ENCODE measurements at places on chromosomes 1 and 21.
A peak's percentile ranks its signal among the peaks of the same experiment; 100 is the strongest.

DNA sequence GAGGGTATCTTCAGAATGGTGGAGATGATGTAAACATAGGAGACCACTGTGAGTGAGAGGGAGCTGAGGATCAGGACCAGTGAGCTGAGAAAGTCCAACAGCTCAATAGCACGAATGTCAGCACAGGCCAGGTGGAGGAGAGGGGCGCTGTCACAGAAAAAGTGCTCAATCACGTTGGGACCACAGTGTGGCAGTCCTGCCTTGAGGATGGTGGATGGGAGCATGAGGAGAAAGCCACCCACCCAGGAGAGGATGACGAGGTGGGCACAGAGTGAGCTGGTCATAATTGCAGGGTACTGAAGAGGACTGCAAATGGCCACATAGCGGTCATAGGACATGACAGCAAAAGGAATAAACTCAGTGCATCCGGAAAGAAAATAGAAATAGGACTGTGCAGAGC is 8.1 kb downstream of the OR11L1 start:
- DNase-seq: no peak

- no peak for DNase-seq
Measured at GRCh38 chr1:84957966-84958365, 38.9 kb downstream of the MCOLN2 start.

GRCh38 chr1:203638103-203638475 is 11.5 kb downstream of the ATP2B4 start:
- DNase-seq: no peak

GRCh38 chr1:59292562-59292961 is 4.3 kb upstream of the FGGY start:
- peak; percentile 99 for DNase-seq

DNA sequence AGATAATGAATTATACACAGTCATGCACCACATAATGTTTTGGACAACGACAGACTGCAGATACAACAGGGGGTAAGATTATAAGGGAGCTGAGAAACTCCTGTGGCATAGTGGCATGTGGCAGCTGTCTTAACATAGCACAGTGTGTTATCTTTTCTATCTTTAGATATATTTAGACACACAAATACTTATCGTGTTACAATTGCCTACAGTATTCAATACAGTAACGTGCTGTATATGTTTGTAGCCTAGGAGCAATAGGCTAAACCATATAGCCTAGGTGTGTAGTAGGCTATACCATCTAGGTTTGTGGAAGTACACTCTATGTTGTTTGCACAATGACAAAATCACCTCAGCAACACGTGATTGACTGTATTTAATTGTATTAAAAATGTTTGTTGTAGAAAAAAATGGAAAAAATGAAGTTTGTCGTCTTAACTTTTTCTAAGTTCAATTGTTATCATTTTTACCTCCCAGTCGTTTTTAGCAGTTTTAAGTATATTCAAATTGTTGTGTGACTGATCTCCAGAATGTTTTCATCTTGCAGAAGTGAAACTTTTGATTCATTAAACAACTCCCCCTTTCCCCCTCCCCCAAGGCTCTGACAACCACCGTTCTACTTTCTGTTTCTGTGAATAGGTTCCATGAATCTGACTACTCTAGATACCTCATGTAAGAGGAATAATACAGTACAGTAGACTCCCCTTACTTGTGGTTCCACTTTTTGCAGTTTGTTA is 351.0 kb upstream of the B3GALT2 start:
- peak; percentile 16 for DNase-seq

GRCh38 chr1:7644961-7645750 is 125.9 kb upstream of the VAMP3 start:
- DNase-seq: no peak

- DNase-seq: peak; percentile 5
Measured at GRCh38 chr21:40602080-40602479, 244.9 kb downstream of the DSCAM start.

Data from inflammatory macrophage (primary cell).